ENCODE measurements at places on chromosomes 2 and 18.

GRCh38 chr2:141611-142010 lies 95.3 kb upstream of the FAM110C start:
- DNase-seq: no peak

GRCh38 chr18:63067939-63068338 lies 251.6 kb downstream of the BCL2 start:
- no peak for DNase-seq

GRCh38 chr2:127034883-127035611 lies 71.9 kb downstream of the BIN1 start:
- no peak for DNase-seq

DNA sequence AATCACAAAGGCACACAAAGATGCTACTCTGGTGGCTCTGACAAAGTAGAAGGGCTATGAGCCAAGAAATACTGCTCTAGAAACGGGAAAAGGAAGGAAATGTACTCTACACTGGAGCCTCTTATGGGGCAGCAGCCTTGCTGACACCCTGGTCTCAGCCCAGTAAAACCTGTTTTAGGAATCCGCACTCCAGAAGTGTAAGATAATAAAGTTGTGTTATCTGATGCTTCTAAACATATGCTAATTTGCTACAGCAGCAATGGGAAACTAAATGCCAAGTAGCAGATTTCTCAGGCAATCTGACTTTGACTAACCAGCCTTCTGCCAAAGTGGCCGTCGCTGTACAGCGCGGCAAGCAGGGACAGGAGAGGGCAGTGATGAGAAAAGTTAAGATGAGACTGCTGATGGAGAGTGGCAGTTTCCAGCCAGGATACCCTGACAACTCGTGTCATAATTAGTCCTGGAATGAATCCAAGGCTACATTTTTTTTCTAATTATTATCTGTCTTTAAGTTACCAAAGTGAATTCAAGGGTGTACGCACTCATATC lies 99.0 kb downstream of the NETO1 start:
- DNase-seq: no peak

DNA sequence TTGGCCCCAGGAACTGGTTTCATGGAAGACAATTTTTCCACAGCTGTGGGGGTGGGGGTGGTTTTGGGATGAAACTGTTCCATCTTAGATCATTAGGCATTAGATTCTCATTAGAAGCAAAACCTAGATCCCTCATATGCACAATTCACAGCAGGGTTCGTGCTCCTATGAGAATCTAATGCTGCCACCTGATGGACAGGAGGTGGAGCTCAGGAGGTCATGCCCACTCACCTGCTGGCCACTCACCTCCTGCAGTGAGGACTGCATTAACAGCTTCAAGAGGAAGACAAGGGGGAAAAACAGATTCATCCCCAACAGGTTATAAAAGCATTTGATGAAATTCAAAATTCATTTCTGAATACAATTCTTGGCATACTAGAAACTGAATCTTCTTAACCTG lies 38.5 kb downstream of the THAP4 start:
- no peak for DNase-seq

GRCh38 chr2:159444754-159445153 lies 158.3 kb upstream of the WDSUB1 start:
- DNase-seq: no peak
